Muscle of leg (tissue), 16 donors: ENCODE measurements at places on chromosomes 13 and 19.
A peak's percentile ranks its signal among the peaks of the same experiment; 100 is the strongest.

GRCh38 chr19:44728178-44728577, 20.3 kb upstream of the BCL3 start:
- DNase-seq: no peak

- DNase-seq: no peak
These were observed 261.6 kb downstream of the GPC5 start for GRCh38 chr13:91660076-91660415.

- no peak for DNase-seq
These were observed 168.7 kb downstream of the KDM4B start for GRCh38 chr19:5137571-5138124.

DNA sequence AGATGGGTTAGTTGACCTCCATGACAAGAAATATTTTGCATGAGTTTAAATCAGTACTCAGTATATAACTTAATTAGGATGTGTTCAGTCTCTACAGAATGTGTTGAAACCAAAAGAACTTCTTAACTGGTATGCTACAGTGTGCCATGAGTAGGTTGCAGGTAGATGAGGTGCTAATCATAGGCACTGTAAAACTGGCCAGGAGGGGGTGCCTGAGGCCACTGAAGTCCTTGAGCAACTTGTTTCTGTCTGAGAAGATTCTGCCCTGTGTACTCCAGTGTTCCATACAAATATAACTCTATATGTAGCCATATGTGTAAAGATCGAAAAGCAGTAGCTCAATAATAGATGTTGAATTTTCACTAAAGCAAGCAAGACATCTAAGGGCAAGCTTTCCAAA, 549.2 kb upstream of the KLF12 start:
- no peak for DNase-seq

DNA sequence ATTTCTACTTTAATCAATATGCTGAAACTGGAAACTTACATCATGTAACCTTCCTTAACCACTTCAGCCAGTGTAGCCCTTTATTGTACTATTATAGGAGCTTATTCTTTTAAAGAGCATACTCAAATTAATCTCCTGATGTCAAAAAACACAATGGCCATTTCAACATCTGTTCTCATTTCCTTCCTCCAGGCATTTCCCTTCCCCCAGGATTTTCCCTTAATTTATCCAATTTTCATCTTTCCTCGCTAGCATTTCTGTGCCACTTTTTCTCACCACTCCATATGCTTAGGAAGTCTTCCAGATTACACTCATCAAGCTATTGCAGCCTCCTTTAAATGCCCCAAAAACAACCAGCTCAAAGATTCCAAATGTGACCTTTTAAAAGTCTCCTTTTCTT, 265.0 kb downstream of the PCDH9 start:
- DNase-seq: peak; percentile 4

DNA sequence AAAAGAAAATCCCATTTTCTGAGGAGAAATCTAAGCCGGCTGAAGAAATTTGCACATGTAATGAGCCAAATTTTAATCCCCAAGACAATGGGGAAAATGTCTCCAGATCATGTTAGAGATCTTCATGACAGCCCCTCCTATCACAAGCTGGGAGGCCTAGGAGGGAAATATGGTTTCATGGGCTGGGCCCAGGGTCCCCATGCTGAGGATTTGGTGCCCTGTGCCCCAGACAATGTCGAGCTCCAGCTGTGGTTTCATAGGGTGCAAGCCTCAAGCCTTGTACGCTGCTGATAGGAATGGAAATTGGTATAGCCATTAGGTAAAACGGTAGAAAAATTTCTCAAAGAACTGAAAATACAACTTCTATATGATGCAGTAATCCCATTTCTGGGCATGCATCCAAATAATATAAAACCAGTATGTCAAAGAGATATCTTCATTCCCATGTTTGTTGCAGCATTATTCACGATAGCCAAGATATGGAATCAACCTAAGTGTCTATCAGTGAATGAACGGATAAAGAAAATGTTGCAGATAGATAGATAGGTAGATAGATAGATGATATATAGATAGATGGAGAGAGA, 19.3 kb upstream of the FREM2 start:
- DNase-seq: no peak

GRCh38 chr19:13234518-13234917, 84.3 kb downstream of the IER2 start:
- peak; percentile 32 for DNase-seq

DNA sequence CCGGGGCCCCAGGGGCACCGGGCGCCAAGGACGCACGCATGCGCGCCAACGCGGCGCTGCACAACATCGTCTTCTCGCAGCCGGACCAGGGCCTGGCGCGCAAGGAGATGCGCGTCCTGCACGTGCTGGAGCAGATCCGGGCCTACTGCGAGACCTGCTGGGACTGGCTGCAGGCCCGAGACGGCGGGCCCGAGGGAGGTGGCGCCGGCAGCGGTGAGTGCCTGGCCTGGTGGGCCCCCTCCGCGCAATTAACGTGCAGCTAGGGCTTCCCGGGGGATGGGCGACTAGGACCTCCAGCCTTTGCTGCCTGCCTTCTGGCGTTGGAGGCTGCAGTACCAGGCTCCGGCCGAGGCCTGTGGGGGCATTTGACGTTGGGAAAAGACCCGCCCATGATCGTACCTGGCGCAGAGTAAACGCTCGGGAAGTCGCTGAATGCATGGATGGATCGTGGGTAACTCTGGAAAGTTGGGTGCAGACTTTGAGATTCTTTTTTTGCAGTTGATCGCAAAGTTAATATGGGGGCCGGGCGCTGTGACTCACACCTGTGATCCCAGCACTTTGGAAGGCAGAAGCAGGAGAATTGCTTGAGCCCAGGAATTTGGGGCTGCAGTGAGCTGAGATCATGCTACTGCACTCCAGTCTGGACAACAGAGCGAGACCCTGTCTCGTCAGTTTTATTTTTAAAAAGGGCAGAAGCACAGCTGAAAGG, 7.3 kb downstream of the APC2 start:
- no peak for DNase-seq

- no peak for DNase-seq
These were observed 1207.2 kb downstream of the SLITRK1 start for GRCh38 chr13:82675024-82675423.

DNA sequence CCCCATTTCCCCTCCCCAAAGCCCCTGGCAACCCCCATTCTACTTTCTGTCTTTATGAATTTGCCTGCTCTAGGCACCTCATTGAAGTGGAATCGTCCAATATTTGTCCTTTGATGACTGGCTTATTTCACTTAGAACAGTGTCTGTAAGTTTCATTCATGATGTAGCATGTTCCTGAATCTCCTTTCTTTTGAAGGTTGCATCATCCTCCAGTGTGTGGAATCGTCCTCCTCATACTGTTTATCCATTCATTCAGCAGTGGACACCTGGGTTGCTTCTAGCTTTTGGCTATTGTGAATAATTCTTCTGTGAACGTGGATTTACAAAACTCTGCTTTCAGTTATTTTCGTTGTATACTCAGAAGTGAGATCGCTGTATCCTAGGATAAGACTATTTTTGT, 161.2 kb upstream of the RNF113B start:
- no peak for DNase-seq

DNA sequence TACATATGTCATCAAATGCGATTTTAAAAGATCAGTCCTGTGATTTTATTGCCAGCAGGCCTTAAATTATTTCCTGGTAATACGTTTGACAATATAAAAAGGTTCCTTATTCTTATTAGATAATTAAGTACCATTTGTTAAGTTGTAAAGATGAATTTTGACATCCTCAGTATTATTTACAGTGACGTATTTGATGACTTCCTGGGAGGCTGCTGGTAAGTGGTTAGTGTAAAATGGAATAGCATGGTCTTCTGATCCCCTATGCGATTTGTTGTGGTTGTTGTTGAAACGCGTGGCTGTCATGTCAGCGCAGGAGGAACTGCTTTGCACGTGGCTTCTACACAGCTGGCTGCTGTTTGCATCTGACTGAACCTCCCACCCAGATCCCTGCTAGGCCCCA, 99.7 kb downstream of the DCLK1 start:
- no peak for DNase-seq

- DNase-seq: peak; percentile 25
These were observed 1.6 kb downstream of the SOHLH2 start for GRCh38 chr13:36212789-36213188.

DNA sequence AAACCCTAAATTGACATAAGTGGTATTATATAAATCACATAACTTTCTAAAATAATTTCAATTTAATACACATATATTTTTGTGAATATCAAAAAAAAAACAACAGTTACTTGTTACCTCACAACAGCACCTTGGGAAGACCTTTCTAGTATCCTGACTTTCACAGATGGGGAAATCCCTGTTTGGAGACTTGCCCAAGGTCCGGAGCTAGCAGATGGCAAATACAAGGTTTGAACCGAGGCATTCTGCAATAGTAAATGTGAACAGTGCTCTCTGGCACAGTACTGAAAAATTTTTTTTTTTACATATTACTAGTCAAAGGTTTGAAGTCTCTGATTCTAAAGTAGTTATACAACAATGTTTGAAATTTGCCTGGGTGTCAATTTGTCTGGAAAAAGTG, 104.5 kb downstream of the SUCLA2 start:
- DNase-seq: no peak

- no peak for DNase-seq
These were observed 50.4 kb downstream of the MLLT1 start for GRCh38 chr19:6229216-6229913.

- peak; percentile 98 for DNase-seq
These were observed at the start of gene KLF12 for GRCh38 chr13:74134221-74134776. Gene KLF12 (minus strand): TSS chr13:74134404.

DNA sequence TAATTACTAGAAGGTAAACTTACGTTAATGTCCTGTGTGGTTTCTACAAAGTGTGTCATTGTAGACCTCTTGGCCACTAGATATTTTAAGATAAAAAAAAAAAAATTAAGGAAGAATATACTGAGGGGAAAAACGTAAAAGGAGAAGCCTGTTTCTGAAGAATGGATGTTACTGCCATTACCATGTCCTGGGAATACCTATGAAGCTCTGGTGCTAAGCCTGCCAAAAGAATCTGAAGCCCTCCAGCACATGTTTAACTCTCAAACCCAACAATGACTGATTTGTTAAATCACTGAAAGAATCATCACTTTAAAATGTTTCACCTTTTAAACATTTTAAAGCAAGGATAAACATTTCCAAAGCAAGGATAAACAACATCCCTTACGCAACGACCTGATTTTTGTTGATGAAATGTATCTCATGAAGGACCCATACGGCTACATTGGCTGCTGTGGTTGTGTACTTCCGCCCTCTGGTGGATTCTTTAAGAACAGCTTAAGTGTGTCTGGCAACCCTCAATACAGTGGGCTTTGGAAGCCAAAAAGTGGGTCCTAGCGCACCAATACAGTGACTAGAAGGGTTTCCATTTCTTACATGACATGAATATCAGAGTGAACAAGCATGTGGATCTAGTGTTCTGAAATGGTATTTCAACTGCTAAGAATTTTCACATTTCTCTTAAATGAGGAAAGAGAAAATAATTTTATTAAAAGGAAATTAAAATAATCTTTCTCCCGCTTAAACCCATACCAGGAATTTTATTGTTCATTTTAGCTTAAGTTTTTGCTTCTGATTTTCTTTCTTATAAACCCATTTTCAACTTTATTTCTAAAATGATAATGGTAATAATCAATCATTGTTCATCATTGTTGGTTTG, 74.5 kb upstream of the RAP2A start:
- DNase-seq: peak; percentile 85

DNA sequence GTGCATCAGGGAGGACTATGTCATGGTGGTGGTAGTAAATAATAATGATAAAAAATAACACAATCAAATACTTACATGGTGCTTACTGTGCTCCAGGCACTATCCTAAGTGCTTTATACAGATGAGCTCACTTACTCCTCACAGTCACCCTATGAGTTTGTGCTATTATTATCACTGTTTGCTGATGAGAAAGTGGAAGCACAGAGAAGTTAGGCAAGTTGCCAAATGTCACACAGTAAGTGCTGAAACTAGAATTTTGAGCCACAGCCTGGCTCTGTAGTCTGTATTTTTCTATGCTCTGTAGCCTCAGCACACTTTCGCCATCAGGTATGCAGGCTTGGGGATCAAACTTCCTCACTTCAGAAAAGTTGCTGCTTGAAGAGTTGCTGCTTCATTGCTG, 46.6 kb downstream of the HTR2A start:
- no peak for DNase-seq

- DNase-seq: peak; percentile 40
These were observed 808 bp downstream of the SLITRK5 start for GRCh38 chr13:87671753-87672605.
